Mesothelial cell of epicardium (in vitro differentiated cells): ENCODE measurements at places on chromosomes 6 and 20. TPM values are rescaled to one million over a fixed set of nuclear protein-coding genes. Genes with fewer than 3 reads are reported as not detected.

TPD52L1 gene
- 200 to 212 TPM (median 209 TPM) in 3 replicates for total RNA-seq

MCM3 gene
- 71.4 to 74.5 TPM (median 71.6 TPM) in 3 replicates for total RNA-seq

KCNB1 gene
- total RNA-seq: 0.51 to 1.1 TPM (median 0.52 TPM) in 3 replicates

AURKA gene
- total RNA-seq: 13.2 to 14.7 TPM (median 14.4 TPM) in 3 replicates

CNKSR3 gene
- 12.9 to 13.4 TPM (median 13.3 TPM) in 3 replicates for total RNA-seq

SCGN gene
- total RNA-seq: not detected in 3 replicates

SLC22A7 gene
- not detected in 3 replicates for total RNA-seq

OPN5 gene
- total RNA-seq: not detected in 3 replicates

DEFB118 gene
- not detected in 3 replicates for total RNA-seq

- no peaks in the 10 kb centered on the region for H3K27me3 ChIP-seq
- peaks cover 49% of the 10 kb centered on the region for H3K4me1 ChIP-seq
- no peaks in the 10 kb centered on the region for H3K36me3 ChIP-seq
- H3K27ac ChIP-seq: peak overlapping the region; percentile 71
- DNase-seq: no peak
- H3K4me3 ChIP-seq: no peak overlapping the region
These were observed 38.0 kb downstream of the TGM2 start for GRCh38 chr20:38126932-38127621.

DNA sequence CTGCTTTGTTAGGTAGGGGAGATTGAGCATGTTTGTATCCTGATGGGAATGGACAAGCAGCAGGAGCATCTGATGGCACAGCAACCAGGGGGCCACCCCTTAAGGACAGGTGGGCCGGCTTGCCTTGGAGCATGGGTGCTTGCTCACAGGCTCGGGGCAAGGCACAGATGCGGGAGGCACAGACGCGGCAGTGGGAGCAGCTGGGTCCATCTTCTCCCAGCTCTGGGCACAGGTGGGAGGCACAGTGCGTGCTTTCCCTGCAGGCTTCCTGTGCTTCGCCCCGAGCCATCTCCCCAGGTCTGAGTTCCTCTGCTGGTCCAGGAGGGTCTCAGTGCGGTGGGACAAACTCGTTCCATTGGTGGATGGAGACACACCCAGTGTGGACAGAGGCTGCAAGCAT is 73.6 kb upstream of the BHLHE23 start:
- no peaks in the 10 kb centered on the region for H3K4me1 ChIP-seq
- no peak overlapping the region for H3K27ac ChIP-seq
- peaks cover 44% of the 10 kb centered on the region for H3K27me3 ChIP-seq
- no peak for DNase-seq
- no peak overlapping the region for H3K4me3 ChIP-seq

DNA sequence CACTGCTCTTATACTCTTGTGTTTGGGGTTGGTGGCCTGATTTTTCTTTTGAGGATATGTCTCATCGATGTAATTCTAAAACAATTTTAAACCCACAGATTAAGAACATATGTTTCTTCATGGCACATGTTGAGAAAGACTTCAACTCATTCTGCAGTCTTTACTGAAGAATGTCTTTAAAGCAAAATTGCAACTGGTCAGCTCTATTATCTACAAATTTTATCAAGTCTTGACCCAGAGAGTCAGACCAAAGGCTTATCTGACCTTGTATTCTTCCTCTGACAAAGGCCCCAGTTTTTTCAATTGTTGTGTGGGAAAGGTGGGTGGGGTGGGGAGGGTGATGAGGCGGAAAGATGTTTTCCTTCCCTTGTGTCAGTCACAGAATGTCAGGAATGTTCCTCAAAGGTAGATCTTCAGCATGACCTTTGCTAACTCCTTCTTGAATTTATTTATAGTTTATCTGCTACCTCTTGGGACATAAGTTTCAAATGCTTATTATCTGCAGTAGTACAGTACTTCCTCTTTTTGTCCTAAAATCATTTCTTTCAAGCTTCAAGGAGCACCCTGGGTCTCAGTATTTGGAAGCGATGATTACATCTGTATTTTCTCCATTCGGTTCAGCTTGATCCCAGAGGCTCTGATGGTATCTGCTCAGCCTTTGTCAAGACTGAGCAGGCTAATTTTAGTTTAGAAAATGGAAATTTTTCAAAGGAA is 63.2 kb upstream of the TIAM2 start:
- H3K4me3 ChIP-seq: no peak overlapping the region
- H3K36me3 ChIP-seq: peaks cover 1% of the 10 kb centered on the region
- H3K27me3 ChIP-seq: no peaks in the 10 kb centered on the region
- peaks cover 31% of the 10 kb centered on the region for H3K4me1 ChIP-seq
- peak overlapping the region; percentile 40 for H3K27ac ChIP-seq
- no peak for DNase-seq

GRCh38 chr6:105804424-105804823 is 281.7 kb upstream of the PRDM1 start:
- H3K27me3 ChIP-seq: peaks cover 3% of the 10 kb centered on the region
- no peaks in the 10 kb centered on the region for H3K4me1 ChIP-seq
- no peaks in the 10 kb centered on the region for H3K36me3 ChIP-seq
- DNase-seq: no peak
- H3K27ac ChIP-seq: no peak overlapping the region
- H3K4me3 ChIP-seq: no peak overlapping the region

GRCh38 chr6:159151266-159151855 is 17.8 kb upstream of the FNDC1 start:
- no peaks in the 10 kb centered on the region for H3K4me1 ChIP-seq
- no peaks in the 10 kb centered on the region for H3K36me3 ChIP-seq
- no peak for DNase-seq
- no peak overlapping the region for H3K27ac ChIP-seq
- H3K4me3 ChIP-seq: no peak overlapping the region

- no peak overlapping the region for H3K4me3 ChIP-seq
- H3K36me3 ChIP-seq: no peaks in the 10 kb centered on the region
- H3K27ac ChIP-seq: no peak overlapping the region
- H3K4me1 ChIP-seq: peaks cover 18% of the 10 kb centered on the region
- no peaks in the 10 kb centered on the region for H3K27me3 ChIP-seq
These were observed 4.1 kb upstream of the EPB41L1 start for GRCh38 chr20:36150489-36150846.

DNA sequence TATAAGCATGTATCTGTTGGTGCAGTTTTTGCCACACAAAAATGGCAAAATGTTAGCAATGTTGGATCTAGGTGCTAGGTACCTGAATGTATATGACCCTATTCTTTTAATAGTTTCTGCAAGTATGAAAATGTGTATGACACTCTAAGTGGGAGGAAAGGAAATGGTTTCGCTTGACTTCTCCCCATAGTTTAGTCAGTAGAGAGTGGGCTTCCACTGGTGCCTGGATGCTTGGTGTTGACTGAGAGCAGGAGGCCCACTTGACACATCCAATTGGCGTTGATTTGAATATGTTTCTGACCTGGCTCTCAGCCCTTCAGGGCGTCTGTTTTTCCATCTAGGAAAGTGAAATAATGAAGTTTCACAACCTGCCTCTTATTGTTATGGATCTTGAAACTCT is 41.8 kb upstream of the GABRR1 start:
- no peak overlapping the region for H3K27ac ChIP-seq
- H3K27me3 ChIP-seq: no peaks in the 10 kb centered on the region
- H3K4me3 ChIP-seq: no peak overlapping the region
- H3K4me1 ChIP-seq: peaks cover 13% of the 10 kb centered on the region
- no peak for DNase-seq
- H3K36me3 ChIP-seq: no peaks in the 10 kb centered on the region

GRCh38 chr20:63106108-63106764 is 99.5 kb upstream of the BHLHE23 start:
- H3K4me3 ChIP-seq: no peak overlapping the region
- peaks cover 4% of the 10 kb centered on the region for H3K4me1 ChIP-seq
- DNase-seq: no peak
- peaks cover 38% of the 10 kb centered on the region for H3K27me3 ChIP-seq

DNA sequence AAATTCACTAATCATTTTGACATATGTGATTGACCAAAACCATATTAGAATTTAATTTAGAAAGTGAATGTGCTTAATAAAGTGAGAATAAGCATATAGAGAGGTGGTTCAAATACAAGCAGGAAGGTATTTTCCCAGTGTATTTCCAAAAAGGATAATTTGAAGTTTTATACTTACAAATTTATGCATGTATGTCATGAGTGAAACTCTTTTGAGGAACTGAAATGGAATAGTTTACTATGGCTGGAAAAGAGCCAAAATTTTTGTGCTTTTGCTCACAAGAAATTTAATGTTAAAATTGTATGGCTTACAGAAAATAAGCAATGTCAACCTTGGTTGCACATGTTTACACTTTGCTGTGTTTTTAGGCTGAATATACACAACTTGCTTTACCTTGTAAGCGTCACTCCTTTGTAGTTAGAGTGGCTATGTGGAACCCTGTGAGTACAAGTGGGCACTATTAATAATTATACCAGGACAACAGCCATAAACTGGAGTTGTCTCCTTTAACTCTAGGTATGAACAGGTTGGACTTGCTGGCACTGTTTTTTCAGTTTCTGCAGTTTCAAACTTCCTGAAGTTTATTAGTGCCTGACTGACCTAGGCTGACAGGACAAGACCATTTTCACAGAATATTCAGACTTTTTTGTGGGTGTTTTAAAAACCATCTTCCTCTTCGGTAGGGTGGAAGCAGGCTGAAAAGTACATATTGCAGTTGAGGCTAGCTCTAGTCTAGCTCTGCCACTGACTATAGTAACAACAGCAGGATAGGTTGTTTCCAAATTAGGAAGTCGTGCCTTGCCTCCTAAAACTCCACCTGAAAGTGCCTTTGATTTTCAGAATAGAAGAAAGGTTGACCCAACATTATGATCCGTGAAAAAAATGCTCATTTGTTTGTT is 6.0 kb downstream of the AFDN start:
- H3K36me3 ChIP-seq: no peaks in the 10 kb centered on the region
- H3K4me1 ChIP-seq: peaks cover 63% of the 10 kb centered on the region
- no peak overlapping the region for H3K4me3 ChIP-seq
- no peaks in the 10 kb centered on the region for H3K27me3 ChIP-seq

DNA sequence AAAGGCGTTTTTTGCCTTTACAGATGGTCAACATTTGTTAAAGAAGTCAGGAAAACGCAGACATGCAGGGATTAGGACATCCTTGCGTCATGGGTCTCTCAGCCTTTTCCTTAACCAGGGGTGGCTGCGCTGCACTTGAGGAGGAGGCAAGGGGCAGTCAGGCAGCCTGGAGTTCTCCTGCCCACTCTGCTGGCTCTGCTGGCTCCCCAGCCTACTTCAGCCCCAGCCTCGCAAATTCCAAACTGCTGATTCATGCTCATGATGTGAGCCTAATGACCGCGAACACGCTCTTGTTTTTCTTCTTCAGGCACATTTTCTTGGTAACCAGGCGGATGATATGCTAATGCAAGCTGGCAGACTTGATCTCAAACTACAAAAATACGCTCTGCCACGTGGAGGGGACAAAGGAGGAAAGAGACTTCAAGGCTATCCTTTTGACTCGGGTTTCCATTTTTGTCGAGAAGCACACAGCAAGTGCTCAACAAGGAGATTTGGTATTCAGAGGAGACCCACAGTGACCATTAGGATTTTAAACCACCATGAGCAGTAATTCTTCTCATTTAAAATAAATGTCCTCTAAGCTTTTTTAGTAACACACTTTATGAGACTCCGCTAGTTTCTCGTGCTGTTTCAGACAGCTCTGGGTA is 290.3 kb upstream of the STXBP5 start:
- peak; percentile 47 for DNase-seq
- H3K4me1 ChIP-seq: peaks cover 34% of the 10 kb centered on the region
- no peaks in the 10 kb centered on the region for H3K27me3 ChIP-seq
- no peaks in the 10 kb centered on the region for H3K36me3 ChIP-seq

DNA sequence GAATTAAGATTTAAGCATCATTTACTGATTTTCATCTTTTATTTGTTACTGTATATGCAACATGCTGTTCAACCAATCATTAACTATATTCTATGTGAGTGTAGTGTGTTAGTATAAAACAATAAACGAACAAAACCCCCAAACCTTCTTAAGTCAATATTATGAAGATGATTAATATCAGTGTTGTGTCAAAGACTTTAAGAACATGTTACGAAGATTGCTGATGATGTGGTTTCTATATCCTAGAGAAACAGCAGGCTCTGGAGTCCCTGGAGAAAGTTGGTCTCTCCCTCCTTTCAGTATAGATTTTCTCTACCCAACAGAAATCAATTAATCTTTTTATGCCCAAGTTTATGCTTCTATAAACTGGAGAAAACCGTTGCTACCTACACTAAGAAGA is 393.8 kb upstream of the HSF2 start:
- H3K27ac ChIP-seq: no peak overlapping the region
- H3K4me1 ChIP-seq: peaks cover 33% of the 10 kb centered on the region
- no peaks in the 10 kb centered on the region for H3K27me3 ChIP-seq
- no peaks in the 10 kb centered on the region for H3K36me3 ChIP-seq
- DNase-seq: no peak
- H3K4me3 ChIP-seq: no peak overlapping the region

DNA sequence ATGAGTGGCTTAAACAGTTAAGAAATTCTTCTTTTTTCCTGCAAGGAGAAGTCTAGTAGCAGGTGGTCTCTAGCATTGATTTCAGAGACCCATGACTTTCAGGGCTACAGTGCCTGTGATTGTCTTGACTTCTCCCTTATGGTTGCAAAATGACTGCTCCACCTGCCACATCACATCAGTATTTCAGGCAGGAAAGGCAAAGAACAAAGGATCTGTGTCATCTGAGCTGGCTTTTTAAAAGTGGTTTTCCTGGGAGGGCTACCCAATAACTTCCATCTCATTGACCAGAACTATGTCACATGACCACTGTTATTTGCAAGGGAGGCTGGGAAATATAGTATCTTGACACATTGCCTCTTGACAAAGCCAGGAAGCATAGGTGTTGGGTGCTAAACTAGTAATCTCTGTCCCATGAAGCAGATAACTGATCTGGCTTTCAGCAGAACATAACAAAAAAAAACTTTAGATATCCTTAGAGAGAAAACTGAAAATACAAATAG is 226.2 kb downstream of the DHX35 start:
- H3K27me3 ChIP-seq: peaks cover 29% of the 10 kb centered on the region
- no peak overlapping the region for H3K4me3 ChIP-seq
- no peaks in the 10 kb centered on the region for H3K4me1 ChIP-seq

DNA sequence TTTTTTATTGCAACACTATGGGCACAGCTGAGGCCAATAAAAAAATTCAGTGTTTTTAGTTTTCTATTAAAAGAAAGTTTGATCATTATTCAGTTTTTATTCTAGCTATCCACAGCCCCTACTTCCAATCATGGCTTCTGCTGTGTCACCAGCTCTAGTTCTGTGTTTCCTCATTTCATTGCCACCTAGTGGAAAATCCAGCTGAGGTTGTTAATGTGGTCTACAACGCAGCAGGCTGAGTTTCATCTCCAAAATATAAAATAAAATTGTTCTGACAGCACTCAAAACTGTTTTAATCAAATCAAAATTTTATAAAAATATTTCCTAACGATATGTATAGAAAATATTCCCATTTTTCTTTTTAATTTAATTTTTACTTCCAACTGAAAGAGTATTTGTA is 13.6 kb downstream of the COL9A1 start:
- H3K4me3 ChIP-seq: no peak overlapping the region
- DNase-seq: no peak
- H3K27ac ChIP-seq: no peak overlapping the region
- peaks cover 28% of the 10 kb centered on the region for H3K27me3 ChIP-seq
- H3K36me3 ChIP-seq: no peaks in the 10 kb centered on the region
- peaks cover 7% of the 10 kb centered on the region for H3K4me1 ChIP-seq

- peaks cover 27% of the 10 kb centered on the region for H3K27me3 ChIP-seq
- H3K36me3 ChIP-seq: no peaks in the 10 kb centered on the region
- peaks cover 6% of the 10 kb centered on the region for H3K4me1 ChIP-seq
- H3K27ac ChIP-seq: no peak overlapping the region
These were observed 405.7 kb downstream of the KIF16B start for GRCh38 chr20:16167423-16168130.
